ENCODE measurements at places on chromosomes 3 and 15. TPM values are rescaled to one million over a fixed set of nuclear protein-coding genes. Genes with fewer than 3 reads are reported as not detected.

Gene CCDC39
- not detected for total RNA-seq

- DNase-seq, result no peak
Measured at GRCh38 chr3:114067804-114068203, 11.3 kb downstream of the QTRT2 start.

DNA sequence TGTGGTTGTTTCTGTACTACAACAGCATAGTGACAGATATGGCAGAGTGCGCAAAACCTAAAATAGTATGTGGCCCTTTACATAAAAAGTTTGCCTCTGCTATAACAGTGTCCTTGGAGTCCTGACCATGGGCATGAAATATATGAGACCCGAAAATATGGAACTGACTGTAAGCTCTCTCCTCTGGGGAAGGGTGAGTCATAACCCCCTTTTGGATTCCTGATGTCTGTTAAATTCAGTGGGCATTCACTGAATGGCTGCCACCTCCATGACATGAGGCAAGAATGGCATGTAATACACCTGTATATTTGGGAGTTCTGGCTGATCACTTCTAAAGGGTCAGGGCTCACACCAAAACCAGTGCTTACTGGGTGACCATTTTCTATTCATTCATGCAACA, 6.1 kb downstream of the TBC1D2B start:
- DNase-seq, result no peak

DNA sequence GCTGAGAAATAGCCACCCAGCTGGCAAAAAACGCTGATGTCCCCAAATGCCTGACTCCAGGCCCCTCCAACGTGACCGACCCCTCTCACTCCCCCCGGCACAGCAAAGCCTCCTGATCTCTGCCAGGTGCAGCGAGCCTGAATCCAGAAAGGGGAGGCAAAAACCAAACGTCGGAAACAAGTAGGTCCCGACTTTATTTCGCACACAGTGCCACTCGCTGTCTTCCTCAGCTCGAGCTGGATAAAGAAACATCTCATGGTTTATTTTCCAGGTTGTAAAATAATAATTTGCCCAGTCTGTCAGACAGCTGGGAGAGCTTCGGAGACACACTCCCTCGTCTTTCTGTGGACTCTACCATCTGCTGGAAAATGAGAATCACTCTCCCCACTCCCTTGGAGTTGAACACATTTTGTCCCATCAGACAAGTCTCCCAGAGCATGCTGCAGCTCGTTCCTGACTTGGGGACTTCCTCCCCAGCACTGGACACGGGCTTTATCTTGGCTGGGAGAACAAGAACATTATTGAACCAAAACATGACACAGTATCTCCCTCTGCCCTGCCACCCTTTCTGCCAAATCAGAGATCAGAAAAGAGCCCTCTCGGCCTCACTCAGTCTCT, 142.8 kb downstream of the NUP210 start:
- DNase-seq, result no peak

DNA sequence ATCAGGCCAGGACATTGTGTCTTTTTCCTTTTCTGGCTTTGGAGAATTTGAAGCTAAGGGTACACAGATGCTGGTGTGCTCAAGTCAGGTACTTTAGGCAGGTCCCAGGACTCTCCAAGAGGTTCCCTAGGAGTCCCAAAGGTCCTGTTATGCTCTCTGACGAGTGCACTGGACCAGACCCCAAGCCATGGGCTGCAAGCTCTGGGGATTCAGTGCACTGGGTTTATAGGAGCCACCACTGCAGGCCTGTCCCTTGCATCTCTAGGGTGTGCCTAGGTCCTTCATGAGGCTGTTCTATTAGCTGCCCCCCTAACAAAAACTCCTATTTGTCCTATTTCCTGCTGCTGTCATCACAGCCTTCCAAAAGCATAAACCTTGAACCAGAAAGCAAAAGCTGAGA, 31.9 kb upstream of the BFSP2 start:
- no peak for DNase-seq

DNA sequence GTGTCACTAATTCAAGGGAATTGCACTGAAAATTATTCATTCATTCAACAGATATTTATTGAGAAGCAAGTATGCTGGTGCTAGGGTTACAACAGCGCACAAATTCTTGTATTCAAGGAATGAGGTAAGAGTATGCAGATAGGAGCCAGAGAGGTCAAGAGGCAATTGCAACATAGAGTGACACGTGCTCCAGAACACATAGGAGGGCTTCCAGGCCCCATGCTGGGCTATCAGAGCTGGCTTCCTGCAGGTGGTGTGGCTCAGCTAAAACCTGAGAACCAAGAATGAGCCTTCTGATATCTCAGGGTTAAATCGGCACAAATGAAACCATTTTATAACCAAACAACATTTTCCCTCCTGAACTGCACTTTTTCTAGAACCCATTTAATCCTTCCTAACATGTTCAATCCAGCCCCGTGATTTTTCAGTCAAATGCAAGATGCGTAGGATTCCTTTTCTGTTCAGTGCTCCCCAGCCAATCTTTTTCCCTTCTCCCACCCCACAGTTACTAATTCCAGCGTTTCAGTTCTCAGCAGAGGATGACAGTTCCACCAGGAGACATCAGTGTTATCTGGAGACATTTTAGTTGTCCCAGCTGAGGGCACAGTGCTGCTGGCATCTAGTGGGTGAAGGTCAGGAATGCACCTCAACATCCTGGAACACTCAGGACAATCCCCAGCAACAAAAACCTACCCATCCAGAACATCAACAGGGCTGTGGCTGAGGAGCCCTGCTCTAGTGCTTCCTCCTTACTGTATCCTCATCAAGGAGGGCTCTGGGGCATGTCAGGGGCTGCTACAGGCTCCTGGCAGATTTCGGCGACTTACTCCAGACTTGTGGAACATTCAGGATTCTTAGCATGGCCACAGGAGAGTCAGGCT, 13.1 kb downstream of the CCR5AS start:
- no peak for DNase-seq

- no peak for DNase-seq
Measured at GRCh38 chr3:59796456-59796855, 746.6 kb upstream of the CFAP20DC start.

GRCh38 chr15:39246523-39246922, 334.4 kb upstream of the THBS1 start:
- DNase-seq, result no peak

- DNase-seq, result no peak
Measured at GRCh38 chr3:171351676-171352075, 108.5 kb downstream of the TNIK start.

DNA sequence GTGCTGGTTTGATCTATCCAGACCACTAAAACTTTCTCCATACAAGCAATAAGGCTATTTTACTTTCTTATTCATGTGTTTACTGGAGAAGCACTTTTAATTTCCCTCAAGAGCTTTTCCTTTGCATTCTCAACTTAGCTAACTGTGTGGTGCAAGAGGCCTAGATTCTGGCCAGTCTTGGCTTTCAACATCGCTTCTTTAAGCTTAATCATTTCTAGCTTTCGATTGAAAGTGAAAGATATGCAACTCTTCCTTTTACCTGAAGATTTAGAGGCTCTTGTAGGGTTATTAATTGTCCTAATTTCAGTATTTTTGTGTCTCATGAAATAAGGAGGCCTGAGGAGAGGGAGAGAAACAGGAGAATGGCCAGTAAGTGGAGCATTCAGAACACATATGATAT, 234.8 kb upstream of the GADL1 start:
- no peak for DNase-seq

GRCh38 chr15:43151688-43152087, 18.3 kb downstream of the TMEM62 start:
- DNase-seq, result no peak
